ENCODE measurements at places on chromosomes 12 and 14.

DNA sequence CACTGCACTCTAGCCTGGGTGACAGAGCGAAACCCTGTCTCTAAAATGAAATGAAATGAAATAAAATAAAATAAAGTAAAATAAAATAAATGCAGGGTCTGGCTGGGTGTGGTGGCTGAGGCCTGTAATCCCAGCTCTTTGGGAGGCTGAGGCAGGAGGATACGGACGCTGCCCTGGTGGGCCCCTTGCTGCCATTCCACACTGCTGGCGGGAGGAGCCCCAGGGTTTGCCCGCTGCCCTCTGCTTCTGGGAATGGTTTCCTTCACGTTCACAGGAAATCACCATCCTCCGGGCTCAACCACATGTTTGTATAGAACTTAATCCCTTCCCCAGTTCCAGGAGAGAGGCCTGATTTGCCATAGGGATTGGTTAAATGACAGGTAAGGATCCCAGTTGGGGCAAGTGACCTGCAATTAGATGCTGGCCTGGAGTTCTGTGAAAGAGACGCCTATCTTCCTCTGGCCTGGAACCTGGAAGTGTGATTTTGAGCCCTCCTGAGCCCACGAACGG lies 29.3 kb downstream of the CALM1 start:
- no peak for DNase-seq

GRCh38 chr14:103267226-103267910 lies 66.7 kb upstream of the EIF5 start:
- DNase-seq: no peak

DNA sequence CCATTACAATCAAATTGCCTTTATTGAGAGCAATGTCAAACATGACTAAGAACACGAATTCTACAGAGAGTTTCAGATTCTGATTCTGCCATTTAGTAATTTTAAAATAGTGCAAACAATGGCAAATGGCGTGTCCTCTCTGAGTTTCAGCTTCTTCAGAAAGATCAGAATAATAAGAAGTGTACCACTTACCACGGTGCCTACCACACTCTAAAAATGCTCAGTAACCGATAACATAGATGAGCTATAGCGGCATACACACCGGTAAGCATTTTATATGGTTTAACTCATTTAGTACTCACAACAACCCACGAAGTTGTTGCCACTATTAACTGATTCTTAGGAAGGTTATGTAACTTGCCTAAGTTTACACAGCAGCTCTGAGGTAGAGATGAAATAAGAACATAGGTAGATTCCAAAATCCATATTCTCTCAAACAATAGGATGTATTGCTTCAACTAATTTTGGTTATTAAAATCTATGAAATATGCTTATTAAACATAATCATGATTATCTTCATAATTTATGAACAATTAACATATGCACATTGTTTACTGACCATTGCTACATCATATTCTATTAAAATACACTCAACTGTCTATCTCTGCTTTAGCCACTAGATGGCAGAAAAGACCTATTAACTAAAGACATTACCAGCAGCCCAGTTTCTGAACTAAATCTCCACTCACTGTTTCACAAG lies 38.3 kb downstream of the SLC6A15 start:
- no peak for DNase-seq

GRCh38 chr12:66947119-66947518 lies 268.2 kb upstream of the GRIP1 start:
- no peak for DNase-seq

GRCh38 chr14:26377150-26377549 lies 220.7 kb downstream of the NOVA1 start:
- DNase-seq: no peak
